ENCODE measurements at places on chromosomes 1 and 21. TPM values are rescaled to one million over a fixed set of nuclear protein-coding genes. Genes with fewer than 3 reads are reported as not detected.

Gene LCE1F
- not detected for total RNA-seq

GRCh38 chr1:81192647-81193642, 607.8 kb upstream of the ADGRL2 start:
- H3K27ac ChIP-seq, result no peak overlapping the region
- no peaks in the 10 kb centered on the region for H3K36me3 ChIP-seq
- no peaks in the 10 kb centered on the region for H3K4me1 ChIP-seq
- H3K27me3 ChIP-seq, result no peaks in the 10 kb centered on the region

- no peak overlapping the region for H3K27ac ChIP-seq
- H3K36me3 ChIP-seq, result no peaks in the 10 kb centered on the region
- H3K4me3 ChIP-seq, result no peak overlapping the region
- H3K27me3 ChIP-seq, result no peaks in the 10 kb centered on the region
These were observed 30.0 kb downstream of the PRKACB start for GRCh38 chr1:84174051-84174556.

DNA sequence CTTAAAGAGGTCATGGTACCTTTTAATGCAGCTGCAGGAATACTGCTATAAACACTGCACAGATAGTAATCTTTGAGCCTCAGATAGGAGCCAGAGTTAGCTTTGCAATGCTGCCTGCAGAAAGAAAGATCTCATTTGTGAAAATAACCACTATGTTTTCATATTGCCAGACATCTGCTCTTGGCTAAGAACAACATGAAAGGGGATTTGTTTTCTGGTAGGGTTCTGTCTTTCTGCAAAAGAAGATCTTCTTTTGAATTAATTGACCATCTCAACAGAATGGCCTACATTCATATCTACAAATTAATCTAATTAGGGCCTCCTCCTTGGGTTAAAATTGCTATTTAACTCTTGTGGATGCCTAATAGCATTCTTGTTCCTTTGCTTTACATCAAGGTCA, 177.6 kb upstream of the DPYD start:
- H3K27me3 ChIP-seq, result no peaks in the 10 kb centered on the region
- no peak for DNase-seq
- no peaks in the 10 kb centered on the region for H3K4me1 ChIP-seq
- no peaks in the 10 kb centered on the region for H3K36me3 ChIP-seq
- no peak overlapping the region for H3K27ac ChIP-seq

GRCh38 chr1:50710099-50710498, 250.0 kb downstream of the FAF1 start:
- no peaks in the 10 kb centered on the region for H3K36me3 ChIP-seq
- no peaks in the 10 kb centered on the region for H3K27me3 ChIP-seq
- no peak for DNase-seq
- H3K27ac ChIP-seq, result no peak overlapping the region
